Activated CD4-positive, alpha-beta T cell treated with anti-CD3 and anti-CD28 coated beads for 48 hours (primary cell): ENCODE measurements at places on chromosomes 6 and 20.

GRCh38 chr6:24997905-24998304 lies 62.1 kb upstream of the RIPOR2 start:
- no peak for DNase-seq

DNA sequence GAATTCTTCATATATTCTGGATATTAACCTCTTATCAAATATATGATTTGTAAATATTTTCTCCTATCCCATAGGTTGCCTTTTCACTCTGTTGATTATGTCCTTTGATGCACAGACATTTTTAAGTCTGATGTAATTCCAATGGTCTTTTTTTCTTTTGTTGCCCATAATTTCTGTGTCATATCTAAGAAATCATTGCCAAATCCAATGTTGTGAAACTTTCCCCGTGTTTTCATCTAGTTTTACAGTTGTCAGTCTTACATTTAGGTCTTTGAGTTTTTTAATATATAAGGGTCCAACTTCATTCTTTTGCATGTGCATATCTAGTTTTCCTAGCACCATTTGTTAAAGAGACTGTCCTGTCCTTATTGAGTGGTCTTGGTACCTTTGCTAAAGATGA lies 111.5 kb downstream of the SESN1 start:
- no peak for DNase-seq

- no peak for DNase-seq
Observed at GRCh38 chr6:152598901-152599537, 38.1 kb downstream of the SYNE1 start.

- DNase-seq: no peak
Observed at GRCh38 chr20:39904476-39905112, 784.4 kb downstream of the MAFB start.

- DNase-seq: peak; percentile 83
Observed at GRCh38 chr6:139373154-139373927, 1.1 kb downstream of the CITED2 start.

- DNase-seq: no peak
Observed at GRCh38 chr6:14035071-14035847, 82.3 kb upstream of the CD83 start.

- no peak for DNase-seq
Observed at GRCh38 chr6:64217721-64218620, 582.4 kb downstream of the PHF3 start.

DNA sequence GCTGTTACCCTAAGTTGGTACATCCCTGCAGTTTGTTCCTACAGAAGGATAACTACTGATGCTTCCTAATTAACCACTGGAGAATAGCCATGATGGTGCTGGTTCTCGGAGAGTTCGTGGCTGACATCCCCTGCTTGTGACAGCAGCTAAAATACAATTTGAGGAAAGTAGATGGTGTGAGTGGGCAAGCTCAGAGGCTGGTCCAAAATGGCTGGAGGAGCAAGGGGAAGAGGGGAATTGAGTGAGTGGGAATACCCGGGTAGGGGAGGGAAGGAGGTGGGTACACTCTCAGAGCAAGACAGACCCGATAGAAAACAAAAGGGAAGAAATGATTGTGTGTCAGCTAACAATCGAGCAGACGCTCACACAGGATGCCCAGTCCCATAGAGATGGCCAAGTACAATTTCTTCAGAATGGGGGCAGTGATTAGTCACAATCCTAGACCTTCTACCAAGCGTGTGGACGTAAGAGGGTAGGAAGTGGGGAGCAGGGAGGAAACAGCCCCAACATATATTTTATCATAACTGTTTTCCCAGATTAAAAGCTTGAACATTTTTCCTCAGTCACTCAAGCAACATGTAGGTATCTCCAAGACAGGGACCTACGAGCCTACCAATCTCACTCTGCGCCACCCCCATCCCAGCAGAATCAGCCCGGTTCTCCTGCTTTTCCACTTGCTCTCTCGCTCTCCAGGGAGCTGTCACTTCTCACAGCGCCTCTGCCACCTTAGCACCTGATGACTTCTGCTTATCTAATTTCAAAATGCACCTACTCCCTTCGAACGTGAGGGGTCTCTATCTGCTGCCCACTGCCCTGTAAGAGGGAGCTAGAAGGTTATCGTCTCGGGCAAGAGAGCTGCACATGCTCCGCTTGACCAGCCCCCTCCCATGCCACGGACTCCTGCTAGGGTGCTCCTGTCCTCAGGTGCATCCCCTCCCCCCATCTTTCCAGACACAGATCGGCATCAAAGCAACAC lies 26.2 kb downstream of the RIPOR2 start:
- no peak for DNase-seq

DNA sequence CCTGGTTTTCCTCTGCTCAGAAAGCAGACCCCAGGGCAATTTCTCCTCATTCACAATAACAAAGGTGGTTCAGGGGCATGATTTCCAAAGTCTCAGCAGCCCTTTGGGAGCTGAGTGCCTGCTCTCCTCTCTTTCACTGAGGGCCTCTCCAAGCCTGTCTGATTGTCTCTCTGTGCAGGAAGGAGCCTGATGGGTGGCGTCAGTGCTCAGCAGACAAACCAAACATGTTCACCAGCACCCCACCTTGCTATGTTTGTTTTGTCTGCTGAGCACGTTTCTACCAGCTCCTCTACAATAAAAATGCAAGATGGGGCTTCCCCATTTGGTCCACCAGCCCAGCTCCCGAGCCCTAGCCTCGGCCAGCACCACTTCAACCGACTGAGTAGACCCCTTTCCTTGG lies 25.4 kb upstream of the TCP11 start:
- no peak for DNase-seq

- DNase-seq: no peak
Observed at GRCh38 chr20:59386809-59387208, 86.4 kb downstream of the EDN3 start.

GRCh38 chr6:2497922-2498623 lies 252.6 kb downstream of the MYLK4 start:
- no peak for DNase-seq

DNA sequence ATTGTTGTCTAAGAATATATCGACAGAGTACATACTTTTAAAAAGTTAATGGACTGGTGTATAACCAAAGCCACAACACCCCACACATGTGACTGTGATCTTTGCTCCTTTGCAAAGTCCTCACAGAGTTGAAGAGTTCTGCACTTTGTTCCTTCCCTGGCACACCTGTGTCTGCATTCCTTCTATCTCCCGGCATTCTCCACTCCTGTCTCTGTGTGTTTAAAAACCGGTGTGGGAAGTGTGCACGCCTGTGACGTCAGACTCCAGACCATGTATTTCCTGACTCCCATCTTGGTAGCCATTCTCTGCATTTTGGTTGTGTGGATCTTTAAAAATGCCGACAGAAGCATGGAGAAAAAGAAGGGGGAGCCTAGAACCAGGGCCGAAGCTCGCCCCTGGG lies at the start of gene IYD:
Gene IYD (plus strand): TSS at position 251 of the 400 bp plus-strand sequence. CDS start 20 bp downstream, at position 271.
- no peak for DNase-seq

DNA sequence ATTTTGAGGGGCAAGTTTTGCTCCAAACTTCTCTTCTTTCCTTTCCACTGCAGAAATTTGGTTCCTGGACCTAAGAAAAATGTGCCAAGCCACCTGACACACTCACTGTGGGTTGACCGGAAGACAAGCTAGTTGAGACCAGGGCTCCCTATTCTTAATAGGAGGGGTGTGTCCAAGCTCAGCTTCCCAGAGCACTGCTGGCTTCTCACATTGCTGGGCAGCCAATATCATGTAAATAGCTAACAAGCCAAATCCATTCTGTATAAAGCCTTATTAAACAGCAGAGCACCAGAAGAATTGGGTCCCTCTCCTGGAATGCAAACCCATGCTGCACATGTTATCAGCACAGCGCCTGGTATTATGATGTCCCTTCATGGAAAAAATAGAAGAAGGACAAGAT lies 17.0 kb upstream of the SAMD3 start:
- no peak for DNase-seq

- DNase-seq: no peak
Observed at GRCh38 chr20:33518071-33518470, 28.2 kb downstream of the CBFA2T2 start.

GRCh38 chr6:96542702-96543101 lies 20.2 kb upstream of the FHL5 start:
- no peak for DNase-seq

DNA sequence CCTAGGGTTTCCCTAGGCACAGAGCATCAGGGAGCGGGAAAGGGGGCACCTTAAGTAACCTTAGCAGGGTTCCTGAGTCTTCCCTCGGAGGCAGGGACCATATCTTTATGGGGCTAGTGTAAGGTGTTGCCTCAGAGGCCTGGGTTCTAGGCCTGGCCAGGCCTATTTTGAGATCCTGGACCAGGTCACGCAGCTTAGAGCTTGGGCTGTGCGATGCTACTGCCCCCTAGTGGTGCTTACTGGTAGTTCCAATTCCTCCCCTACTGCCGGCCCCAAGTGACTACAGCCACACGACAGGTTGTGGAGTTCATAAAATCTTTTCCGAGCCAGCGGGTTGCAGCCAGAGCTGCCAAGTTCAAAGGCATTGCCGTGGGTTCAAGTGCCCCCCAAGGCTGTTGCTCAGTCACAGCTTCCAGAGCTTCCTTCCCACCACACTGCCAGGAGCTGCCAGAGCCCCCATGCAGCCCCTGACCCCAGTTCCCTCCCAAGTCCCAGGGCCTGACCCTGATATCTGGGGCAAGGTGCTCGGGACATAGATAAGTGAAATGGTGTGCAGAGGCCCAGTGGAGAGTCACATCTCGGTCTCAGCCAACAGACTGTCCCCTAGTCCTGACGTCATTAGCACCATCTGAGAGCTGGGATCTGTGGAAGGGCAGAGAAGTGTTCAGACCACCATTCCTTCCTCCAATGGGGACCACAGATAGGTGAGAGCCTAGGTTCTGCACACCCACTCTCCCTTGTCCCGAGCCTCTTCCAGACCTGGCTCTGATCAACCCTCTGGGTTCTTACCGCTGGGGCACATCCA lies 3.3 kb downstream of the LRRC73 start:
- peak; percentile 88 for DNase-seq

GRCh38 chr6:7615611-7616383 lies 25.8 kb downstream of the SNRNP48 start:
- peak; percentile 39 for DNase-seq

GRCh38 chr6:170436209-170436809 lies 116.8 kb downstream of the PSMB1 start:
- no peak for DNase-seq

DNA sequence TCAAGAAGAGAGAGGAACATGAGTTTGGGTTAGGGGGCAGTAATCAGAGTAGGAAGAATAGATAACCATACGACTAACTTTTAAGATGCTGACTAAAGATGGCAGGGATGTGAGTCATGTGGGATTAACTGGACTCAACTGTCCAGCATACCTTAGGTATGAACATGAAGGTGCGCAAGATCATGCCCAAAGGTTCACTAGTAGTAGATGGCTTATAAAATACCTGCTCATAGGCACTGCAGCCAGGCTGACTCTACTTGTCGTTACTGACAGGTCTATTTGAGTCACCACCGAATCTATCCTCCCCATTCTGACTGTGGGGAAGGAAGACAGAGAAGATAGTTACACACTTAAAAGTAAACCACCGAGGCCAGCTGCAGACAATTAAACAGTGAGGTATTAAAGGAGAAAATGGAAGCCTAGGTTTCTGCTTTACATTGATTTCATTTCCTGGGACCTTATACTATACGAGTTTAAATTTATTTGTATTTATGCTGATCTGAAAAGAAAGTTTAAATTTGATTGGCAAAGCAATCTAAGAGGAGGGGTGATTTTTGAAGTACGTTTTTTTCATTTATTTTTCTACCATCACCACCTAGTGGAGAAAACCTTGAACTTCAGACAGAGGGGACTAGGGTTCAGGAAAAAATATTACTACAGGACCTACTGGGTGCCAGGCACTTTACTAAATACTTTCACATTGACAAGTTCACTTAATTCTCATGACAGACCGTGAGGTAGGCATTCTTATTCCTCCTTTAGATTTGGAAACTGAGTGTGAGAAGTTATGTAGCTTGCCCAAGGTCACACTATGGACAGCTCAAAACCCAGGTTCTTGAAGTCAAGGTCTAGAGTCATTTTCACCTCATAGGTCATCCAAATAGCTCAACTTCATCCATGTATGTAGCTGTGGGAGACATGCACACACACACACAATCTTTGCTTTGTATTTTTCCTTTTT lies 4.0 kb upstream of the WRNIP1 start:
- DNase-seq: peak; percentile 29

- no peak for DNase-seq
Observed at GRCh38 chr6:39169448-39170344, 54.7 kb upstream of the SAYSD1 start.

DNA sequence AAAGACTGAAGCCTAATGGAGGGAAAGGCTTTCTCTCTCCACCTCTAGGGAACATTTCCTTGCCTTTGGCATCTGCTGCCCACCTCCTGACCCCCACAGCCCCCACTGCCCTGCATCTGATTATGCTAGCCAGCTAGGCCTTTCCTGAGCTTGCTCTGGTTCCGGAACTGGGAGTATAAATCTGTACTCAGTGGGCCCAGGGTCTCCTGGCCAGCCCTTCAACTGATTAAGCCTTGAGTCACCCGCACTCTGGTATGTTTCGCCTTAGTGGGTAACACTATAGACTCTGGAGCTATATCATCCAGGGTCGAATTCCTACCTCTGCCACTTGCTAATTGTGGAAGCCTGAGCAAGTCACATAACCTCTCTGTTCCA lies 45.6 kb upstream of the RIPOR2 start:
- DNase-seq: no peak

- DNase-seq: no peak
Observed at GRCh38 chr6:32679492-32679891, 13.0 kb upstream of the HLA-DQB1 start.

DNA sequence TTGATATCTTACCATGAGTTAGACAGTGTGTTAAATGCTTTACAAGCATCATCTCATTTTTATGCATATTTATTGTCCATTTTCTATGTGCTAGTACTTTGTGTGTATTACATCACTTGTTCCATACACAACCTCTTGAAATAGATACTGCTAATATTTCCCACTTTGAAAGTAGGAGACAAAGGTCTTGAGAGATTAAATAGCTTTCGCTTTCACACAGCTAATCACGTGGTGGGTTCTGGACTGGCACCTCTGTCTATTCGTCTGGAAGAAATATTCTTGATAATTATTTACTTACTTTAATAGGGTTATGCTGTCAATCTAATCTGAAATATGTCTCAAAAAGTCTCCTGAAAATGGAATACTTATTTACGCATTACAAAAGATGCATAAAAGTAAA lies 30.2 kb downstream of the EPHA7 start:
- no peak for DNase-seq

DNA sequence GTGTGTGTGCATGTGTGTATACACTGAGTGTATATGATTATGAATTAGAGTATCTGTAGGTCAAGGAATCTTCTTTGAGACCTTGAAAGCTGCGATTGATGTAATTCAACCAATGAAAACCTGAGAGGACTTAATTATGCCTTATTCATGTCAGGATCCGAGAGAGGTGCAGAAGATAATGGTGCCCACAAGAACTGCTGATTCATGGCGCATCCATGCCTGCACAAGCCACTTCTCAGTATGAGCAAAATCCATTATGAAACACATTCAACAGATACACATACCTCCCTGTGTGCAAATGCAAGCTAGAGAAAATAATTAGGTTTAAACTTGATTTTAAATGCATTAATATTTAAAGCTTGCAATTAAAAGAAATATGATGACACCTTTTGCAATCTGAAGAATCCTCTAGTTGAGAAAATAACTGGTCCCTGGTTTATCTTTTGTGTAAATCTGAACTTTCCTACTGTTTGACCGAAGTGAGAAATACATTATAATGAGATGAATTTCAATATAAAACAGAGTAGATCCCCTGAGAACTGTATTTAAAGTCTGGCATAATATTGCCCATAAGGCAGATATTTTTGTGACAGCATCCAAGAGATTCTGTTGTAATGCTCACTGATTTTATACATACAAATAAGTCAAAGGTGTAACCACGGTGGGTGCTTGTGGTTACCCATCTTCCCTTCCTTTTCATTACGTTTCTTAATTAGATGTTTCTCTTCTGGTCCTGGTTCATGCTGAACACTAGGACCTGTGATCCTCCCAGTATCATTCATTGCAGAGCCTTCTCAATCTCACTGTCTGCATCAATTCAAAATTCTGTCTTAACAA lies 45.6 kb downstream of the LY86 start:
- no peak for DNase-seq
